ENCODE measurements at places on chromosomes 11 and 22.
A peak's percentile ranks its signal among the peaks of the same experiment; 100 is the strongest.

- DNase-seq = no peak
These were observed 13.6 kb downstream of the NPTXR start for GRCh38 chr22:38830026-38830844.

- no peak for DNase-seq
These were observed 4.1 kb upstream of the OR5J2 start for GRCh38 chr11:56172256-56172830.

- DNase-seq = no peak
These were observed 6.5 kb upstream of the ST3GAL4 start for GRCh38 chr11:126348806-126349582.

DNA sequence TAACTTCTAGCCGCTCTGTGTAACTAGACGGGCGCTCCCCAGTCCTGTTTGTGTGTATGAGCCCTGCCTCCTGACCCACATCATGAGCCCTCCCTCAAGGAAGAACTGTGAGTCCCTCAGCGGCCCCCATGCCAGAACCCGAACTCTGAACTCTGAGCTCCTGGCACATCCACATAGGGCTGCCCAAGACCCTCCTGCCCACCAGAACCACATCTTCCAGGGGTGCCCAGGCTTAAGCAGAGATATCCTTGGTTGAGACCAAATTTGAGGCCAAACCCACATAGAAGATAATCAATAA is 3.0 kb downstream of the TRIM29 start:
- DNase-seq = no peak

GRCh38 chr11:68002938-68003845 is 705 bp downstream of the UNC93B1 start:
- peak; percentile 59 for DNase-seq

DNA sequence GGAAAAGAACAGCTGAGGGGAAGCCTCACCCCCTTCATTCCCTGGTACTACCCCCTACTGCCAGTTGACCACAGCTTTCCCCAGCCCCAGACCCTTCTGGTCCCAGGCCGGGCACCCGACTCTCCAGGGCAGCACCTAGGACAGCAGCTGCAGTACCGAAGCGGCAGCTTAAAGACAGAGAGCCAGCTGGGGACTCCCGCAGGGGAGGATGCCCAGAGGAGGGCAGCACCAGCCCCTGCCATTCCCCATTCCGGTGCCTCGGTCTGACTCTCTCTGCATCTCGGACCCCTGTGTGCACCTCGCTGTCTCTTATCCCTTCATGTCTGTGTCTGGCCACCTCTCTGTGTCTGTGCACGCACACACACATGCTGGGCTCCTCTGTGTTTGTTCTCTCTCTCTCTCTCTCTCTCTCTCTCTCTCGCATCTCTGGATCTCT is 9.4 kb downstream of the IGSF9B start:
- DNase-seq = peak; percentile 74

DNA sequence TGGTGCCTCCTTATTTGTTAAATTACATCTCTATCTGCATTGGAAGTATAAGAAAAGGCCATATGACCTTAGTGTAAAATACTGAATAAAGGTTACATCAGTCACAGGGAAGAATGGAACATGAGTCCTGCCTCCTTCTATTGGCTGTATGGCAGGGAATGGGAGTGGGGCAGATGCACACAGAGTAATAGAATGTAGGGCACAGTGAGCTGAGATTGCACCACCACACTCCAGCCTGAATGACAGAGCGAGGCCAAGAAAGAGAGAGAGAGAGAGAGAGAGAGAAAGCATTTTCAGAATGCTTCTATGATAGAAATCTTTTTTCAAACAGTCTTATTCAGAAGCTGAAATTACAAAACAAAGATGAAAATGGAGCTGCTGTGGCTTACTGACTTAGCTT is 58.8 kb downstream of the SLN start:
- DNase-seq = no peak

DNA sequence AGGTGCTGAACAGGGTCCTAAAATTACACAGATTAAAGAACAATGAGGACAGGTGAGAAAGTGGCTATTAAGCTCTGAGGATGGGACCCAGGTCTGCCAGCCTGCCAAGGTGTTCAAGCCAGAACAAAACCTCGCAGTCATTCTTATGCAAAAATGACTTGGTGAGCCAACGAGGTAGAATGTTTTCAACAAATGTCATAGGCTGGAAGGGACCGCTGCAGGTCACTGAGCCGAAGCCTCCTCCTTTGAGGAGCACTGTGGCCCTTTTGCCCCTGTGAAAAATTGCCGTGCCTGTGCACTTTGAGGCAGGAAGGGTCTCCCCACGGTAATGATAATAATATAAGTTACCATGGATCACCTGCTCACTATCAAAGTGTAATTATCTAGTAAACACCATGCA is 216.2 kb downstream of the DSCAML1 start:
- no peak for DNase-seq

DNA sequence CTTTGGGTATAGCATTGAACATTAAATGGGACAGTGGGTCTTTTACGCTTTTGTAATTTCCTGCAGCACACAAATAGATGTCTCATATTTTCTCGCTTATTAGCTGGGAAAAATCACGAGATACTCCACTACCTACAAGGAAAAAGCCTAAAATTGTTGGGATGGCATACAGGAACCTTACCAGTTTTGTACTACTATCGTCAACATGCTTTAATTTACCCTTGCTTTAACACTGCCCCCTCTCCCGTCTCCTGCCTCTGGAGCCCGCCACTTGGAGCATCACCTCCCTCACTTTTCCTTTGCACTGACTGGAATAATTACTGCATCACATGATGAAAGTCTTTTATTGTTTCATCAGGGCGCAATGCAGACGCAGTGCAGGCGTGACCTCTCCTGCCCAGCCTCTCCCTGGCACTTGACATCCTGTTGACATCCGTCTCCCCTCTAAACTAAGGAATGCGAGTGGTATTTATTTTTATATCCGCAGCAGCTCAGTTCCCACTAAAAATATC is 1.0 kb upstream of the FNBP4 start:
- DNase-seq = peak; percentile 50

GRCh38 chr11:130826572-130826971 is 89.7 kb downstream of the SNX19 start:
- DNase-seq = no peak

GRCh38 chr22:30943368-30943767 is 25.2 kb downstream of the MORC2 start:
- DNase-seq = peak; percentile 43

DNA sequence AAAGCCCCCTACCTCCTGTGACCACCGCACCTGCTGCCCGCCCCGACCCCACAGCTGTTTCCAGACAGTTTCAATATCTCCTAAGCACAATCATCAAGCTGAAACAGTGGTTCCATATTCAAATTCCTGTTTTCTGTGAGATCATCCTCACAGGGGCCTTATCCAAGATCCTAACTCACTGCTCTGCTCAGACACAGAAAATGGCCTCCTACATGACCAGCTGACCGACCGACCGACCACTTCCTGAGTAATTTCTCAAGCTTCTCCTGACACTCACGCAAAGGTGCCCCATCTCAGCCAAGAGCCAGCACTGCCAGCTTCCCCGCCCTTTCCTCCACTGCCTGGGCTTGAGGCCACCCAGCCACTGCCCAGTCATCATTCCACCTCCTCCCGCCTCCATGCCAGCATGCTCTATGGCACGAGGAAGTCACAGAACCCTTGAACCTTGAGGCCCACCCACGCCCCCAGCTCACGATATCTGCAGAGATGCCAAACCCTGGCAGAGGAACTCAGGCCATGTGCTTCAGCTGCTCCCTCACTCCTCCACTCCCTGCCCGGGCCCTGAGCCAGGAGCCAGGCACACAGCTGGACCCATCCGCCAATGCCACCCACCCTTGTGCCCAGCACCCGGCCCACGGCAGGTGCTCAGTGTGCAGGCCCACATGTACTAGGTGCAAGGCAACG is 14.0 kb downstream of the KIAA0930 start:
- no peak for DNase-seq

- no peak for DNase-seq
These were observed 112.7 kb downstream of the TEAD1 start for GRCh38 chr11:12786891-12787290.

- DNase-seq = no peak
These were observed 50.5 kb downstream of the SWAP70 start for GRCh38 chr11:9714272-9714940.

DNA sequence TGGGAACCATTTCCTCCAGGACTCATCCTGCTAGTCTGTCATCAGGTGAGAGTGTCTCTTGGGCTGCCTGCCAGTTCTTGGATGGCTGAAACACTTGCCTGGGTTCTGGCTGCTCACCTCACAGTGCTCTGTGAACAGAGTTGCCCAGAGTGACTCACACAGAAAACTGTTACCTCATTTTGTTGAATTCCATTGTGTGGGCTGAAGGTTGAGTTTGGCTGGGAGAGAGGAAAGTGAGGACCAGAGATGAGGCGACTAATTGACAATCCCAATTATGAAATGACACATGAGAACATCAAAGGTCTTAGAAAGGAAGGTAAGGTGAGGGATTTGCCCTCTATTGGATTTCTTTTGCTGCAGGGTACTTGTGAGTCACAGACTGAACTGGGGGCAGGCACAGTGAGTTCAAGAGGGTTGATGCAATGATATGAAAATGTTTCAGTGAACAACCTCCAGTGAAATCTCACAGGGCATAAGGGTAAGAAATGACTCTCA is 20.2 kb upstream of the CALCB start:
- DNase-seq = peak; percentile 56

- peak; percentile 83 for DNase-seq
These were observed 2.0 kb downstream of the GRK2 start for GRCh38 chr11:67268081-67268961.

DNA sequence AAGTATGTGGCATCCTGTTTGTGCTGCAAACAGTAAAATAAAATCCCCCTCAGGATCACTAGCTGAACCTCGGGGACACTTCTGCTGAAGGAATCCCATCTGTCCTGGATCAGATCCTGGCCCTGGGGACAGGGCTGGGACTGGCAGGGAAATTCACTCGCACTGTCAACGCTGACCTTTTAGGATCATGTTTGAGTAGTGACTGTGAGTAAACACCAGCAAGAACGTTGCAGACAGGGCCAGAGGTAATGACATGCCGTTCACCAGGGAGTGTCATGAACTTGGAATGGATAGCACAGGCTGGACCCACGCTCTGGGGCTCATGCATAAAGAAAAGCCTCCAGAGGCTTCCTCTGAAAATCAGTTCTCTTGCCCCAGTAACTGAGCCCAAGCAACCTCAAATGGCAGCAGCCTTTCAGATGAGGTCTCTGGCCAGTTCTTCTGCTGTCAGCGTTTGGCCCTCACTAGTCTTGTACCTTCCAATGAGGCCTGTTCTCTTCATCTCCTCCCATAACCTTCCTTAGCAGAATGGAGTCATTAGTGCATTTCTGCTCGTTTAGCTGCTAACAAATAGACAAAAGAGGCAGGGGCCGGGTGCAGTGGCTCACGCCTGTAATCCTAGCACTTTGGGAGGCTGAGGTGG is 51.0 kb upstream of the BARX2 start:
- no peak for DNase-seq

GRCh38 chr11:112882494-112883381 is 78.5 kb upstream of the NCAM1 start:
- DNase-seq = no peak

- no peak for DNase-seq
These were observed 94.9 kb downstream of the MORC2 start for GRCh38 chr22:30873661-30874060.

- DNase-seq = no peak
These were observed 477 bp downstream of the DPAGT1 start for GRCh38 chr11:119100994-119101758.

DNA sequence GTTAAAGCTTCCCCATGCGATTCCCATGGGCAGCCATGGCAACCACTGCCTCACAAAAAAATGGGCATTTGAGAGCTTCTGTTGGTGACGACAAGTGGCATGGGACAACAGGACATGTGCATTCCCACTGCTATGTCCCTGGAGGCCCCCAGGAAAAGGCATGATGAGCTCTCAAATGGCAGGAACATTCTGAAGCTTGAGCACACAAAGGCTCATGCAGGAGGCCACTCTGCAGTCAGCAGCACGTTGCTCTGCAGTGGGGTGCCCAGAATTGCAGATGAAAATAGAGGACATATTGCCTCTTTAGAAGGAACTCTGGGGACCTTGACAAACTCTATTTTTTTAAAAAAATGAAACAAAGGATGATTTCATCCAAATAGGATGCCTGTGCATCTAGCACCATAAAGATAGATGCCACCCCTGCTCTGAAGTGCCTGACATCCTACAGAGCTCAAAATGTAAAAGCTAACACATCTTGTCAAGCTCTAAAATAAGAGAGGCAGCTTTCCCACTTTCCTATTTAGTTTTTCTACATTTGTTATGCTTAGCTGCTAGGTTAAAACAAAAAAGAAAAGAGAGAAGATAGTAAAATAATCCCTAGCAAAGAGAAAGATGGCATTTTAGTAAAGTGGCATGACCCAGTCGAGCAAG is 277.6 kb upstream of the ZC3H12C start:
- DNase-seq = no peak

GRCh38 chr22:33051960-33052839 is 6.0 kb downstream of the SYN3 start:
- DNase-seq = no peak

- peak; percentile 80 for DNase-seq
These were observed 859 bp upstream of the KRTAP5-5 start for GRCh38 chr11:1628506-1629325.

DNA sequence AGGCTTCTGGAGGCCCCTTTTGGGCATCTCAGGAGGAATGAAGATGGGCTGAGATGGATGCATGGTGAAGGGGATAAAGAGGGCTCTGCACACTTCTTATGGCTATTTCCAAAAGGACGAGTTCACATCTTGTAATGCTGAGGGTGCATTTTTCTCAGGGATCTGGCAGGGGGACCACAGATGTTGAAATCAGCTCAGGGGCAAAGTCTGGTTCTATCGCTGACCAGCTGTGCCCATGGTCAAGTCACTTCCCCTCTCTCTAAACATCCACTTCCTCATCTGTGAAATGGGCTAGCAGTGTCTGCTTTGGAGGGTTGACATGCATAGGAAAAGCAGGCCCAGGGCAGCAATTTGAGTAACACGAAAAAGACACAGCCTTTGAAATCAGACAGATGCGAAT is 26.5 kb downstream of the LHFPL7 start:
- DNase-seq = no peak

DNA sequence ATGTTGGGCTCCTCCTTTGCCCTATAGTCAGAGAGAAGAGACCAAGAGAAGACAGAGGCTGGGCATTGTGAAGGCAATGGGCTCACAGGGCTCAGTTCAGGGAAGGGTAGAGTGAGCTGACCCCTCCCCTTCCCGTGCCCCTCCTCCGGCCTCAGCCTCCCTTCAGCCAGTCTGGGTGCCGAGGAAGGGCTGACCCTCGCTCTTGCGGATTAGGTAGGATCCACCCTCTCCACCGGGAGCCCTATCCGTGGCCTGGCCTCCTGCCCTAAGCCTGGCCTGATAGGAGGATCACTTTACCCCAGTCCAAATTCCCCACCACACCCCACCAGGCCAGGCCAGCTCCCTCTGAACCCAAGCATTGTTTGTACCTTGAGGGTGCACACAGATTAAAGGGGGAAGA is 1.8 kb upstream of the PPP1R14B start:
- no peak for DNase-seq
